ENCODE measurements at places on chromosomes 2 and 18.

- DNase-seq, result no peak
Observed at GRCh38 chr18:55515941-55516710, 71.9 kb downstream of the TCF4 start.

DNA sequence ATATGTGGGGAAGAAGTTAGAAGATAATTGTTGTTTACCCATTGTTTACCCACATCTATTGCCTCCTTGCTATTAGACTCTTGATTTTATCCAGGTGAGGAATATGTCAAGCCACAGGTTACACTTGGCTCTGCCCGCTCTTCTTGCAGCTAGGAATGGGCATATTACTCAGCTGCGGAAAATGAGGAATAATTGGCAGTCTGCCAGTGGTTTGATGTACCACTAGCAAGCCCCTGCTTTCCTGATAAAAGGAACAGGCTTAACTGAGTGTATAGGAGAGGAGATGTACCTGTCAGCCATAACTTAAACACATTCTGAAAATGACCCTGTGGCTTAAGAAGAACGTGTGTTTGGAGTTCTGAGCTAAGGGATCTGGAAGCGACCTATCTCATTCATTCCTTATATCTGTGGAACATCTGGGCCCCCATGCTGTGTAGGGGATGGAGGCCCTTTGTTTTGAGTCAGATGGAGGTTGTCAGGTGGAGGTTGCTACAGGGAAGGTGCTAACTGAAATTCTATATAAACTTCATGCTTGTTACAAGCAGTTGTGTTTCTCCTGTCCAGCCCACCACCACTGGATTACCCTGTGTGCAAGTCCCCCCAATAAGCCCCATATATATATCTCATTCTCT lies 4.6 kb upstream of the FMNL2 start:
- DNase-seq, result no peak

DNA sequence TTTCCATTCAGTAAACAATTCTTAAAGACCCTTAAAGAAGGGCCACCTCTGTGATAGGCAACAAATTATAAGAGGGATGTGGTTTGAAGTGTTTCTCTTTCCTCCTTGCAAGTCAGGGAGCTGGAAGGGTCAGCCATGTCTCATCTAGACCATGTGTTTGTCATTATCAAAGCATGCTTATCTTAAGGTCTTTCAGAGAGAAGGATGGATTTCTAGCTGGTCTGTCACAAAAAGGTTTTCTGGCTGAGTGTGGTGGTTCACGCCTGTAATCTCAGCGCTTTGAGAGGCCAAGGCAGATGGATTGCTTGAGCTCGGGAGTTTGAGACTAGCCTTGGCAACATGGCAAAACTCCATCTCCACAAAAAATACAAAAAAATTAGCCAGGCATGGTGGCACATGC lies 59.2 kb upstream of the PEX13 start:
- no peak for DNase-seq

- no peak for DNase-seq
Observed at GRCh38 chr2:190162851-190163250, 100.3 kb upstream of the MSTN start.

- no peak for DNase-seq
Observed at GRCh38 chr18:27313678-27314077, 128.6 kb upstream of the CHST9 start.

GRCh38 chr2:30106543-30106942 lies 40.3 kb upstream of the YPEL5 start:
- no peak for DNase-seq

DNA sequence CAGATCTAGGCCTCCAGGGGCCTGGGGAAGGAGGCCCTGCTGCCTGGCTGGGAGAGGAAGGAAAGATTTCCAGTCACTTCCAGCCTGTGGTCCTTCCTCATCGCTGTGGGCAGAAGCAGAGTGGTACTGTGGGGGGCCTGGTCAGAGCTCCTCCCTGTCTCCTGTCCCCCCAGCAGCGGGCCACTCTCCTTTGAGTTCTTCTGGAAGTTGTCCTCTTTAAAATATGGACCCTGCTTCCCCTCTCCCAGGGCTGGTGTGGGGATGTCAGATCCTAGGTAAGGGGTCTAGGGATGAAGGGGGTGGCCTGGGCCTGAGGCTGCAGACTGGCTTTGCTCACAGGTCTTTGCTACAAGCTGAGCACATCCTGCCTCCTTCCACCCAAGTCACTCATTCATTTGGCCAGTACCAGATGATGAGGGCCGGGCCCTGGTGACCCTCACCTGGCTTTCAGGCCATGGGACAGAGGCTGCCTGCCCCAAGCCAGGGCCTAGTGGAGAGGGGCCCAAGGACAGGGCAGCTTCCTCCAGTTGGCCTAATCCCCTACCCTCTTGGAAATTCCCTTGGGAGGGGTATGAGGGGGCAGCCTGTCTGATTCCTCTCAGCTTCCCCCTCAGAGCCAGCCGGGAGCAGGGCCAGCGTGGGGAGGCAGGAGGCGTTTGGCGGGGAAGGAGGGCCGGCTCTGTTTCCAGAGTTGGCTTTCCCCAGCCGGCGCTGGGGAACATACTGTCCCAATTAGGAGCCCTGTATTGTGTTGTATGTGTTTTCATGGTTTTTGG lies 231.9 kb downstream of the DYSF start:
- DNase-seq, result no peak

- DNase-seq, result no peak
Observed at GRCh38 chr2:142347751-142348150, 216.9 kb upstream of the LRP1B start.

DNA sequence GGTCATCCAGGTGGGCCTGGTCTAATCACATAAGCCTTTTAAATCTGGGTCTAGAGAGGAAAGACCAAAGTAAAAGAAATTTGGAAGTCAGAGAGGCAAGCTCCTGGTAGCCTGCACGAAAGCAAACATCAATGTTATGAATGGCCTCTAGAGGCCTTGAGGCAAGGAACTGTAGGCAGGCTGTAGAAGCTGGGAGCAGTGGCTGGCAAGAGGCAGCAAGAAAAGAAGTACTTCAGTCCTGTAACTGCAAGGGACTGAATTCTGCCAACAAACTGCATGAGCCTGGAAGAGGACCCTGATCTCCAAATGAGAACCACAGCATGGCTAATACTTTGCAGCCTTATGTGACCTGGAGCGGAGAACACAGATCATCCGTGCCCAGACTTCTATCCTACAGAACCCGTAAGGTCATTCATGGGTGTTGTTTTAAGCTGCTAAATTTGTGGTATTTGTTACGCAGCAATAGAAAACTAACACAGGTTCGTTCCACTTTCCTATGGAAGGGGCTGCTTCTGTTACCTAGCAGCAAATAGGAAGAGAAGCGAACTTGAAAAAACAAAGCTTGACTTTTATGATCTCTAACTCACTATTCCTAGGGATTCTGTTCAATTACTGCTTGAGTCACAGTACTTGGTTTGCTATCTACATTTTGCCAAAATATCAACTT lies 1.2 kb downstream of the IMMT start:
- peak; percentile 17 for DNase-seq

GRCh38 chr2:191740759-191741158 lies 62.8 kb downstream of the NABP1 start:
- DNase-seq, result no peak

DNA sequence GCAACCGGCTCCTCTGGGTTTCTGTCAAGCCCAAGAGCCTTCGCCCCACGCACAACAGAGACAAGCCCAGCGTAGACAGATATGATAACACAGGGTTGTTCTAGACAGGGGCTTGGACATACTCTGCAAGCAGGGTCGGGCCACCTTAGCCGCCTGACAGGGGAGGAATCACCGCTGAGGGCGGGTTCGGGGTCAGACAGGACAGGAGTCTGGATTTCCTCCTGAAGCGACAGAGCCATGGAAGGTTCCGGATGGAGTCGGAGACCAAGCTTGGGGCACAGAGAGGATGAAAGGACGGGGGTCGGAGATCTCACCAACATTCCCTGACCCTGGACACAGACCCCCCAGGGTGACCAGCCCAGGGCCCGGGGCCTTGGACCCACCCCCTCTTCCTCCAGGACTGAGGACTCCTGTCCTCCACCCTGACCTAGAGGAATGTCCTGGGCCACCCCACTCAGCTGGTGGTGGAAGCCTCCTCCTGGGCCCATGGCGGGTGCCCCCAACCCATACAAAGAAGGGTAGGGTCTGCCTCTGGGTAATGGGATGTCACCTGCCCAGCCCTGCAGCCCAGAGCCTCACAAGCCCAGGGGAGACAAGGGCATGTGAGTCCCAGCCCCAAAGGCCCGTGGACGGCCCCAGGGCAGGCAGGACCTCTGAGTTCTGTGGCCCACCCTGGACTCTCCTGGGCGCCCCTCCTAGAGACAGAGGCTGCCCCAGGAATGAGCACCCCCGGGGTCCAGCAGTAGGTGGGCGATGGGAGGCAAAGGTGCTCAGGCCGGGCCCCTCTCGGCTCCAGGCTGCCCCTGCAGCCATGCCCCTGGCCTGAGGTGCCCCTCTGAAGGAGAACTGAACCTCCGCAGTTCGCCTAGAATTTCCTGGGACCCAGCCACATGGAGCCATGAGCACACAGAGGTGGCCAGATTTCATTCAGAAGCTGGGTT lies 44.1 kb upstream of the GPC1 start:
- DNase-seq, result no peak

DNA sequence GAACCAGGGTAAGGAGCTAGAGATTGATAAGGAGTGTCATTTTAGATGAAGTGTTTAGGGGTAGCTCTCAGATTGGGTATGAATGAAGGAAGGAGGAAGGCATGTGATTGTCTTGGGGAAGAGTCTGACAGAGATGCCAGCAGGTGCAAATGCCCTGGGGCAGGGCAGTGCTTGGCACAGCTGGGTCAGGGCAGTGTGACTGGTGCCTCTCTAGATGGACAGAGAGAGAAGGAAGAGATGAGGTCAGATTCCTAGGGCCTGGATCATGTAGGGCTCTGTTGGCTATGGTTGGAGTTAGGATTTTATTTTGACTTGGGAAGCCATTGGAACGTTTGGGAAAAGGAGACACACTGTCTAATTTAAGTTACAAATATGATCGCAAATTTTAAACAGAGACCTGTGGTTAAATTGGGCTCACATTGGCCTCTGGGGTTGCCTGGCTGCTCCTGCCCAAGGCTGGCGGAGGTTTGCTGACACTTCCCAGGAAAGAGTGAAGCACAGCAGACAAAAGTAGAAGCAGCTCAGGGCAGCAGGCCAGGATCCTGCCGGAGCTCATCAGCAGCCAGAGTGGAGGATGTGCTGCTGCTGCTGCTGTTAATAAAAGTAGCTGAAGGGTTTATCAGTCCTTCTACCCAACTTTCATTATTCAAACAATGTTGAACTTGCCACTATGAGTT lies 32.7 kb upstream of the FHL2 start:
- no peak for DNase-seq

- no peak for DNase-seq
Observed at GRCh38 chr2:43288417-43289305, 62.3 kb upstream of the ZFP36L2 start.

- DNase-seq, result no peak
Observed at GRCh38 chr2:95121093-95121406, 558 bp downstream of the MRPS5 start.

DNA sequence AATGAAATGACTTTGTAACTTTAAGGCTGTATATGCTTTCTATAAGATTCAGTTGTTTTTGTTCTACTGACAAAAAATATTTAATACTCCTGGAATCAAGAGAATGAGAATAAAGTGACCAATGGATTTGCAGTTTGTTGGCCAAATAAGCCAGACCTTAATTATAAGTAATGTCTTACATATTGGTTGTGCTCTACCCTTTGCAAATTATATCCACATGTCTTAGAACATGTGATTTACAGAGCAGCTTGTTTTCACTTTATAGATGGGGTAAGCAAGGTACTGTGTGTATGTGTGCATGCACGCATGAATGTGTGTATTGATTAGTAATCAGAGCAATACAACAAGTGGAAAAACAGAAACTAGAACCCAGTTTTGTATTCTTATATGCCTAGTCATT lies 59.1 kb downstream of the RMDN2 start:
- no peak for DNase-seq

DNA sequence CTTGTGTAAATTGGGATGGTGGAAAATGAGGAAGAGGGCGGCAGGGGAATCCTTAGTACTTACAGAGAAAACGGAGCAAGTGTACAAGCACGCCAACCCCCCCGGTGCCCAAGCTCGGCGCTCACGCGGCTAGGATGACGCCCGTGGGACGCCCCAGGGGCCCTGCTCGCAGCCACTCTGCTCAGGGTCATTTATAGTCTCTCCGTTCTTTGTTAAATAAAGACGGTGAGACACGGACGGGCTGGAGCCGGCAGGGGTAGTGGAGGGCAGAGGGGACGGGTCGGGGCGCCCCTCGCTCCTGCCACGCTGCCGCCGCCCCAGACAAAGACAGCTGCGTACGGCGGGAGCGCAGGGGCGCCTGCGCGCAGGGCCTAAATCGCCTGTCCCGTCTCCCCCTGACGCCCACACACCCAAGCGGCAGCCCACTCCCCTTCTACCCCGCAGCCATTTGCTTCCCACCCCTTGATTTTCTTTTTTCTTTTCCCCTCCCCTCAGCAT lies 37.8 kb downstream of the PCBP1 start:
- DNase-seq, result peak; percentile 53

DNA sequence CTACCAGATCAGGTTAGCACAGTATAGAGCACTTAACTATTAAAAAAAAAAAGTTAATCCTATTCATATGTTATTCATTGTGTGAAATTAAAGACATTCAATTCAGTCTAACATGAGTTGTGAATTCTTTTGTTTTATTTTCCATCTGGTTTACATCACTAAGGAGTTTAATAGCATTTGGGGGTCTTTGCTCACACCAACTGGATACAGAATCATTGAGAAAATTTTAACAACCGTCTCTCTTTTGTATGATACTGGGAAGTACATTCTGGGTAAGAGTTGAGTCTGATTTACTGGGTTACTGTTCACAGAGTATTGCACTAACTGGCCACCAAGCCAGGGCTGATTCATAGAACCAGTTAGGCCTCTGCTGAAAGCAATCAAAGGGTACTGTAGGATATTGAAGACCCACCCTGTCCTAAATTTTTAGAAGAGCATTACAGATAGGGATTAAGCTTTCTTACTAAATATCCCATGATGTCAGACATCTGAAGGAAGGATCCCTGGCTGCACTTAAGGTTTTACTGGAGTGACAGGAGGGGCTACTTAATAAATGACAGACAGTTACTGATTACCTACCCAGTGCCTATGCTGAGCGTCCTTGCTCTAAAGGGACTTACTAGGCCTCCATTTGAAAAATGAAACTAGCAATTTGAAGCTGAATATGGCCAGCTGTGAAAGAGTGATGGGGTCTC lies 387.9 kb downstream of the SETBP1 start:
- DNase-seq, result no peak
